ENCODE measurements at places on chromosomes 1 and 21. TPM values are rescaled to one million over a fixed set of nuclear protein-coding genes. Genes with fewer than 3 reads are reported as not detected.

- peaks cover 42% of the 10 kb centered on the region for H3K4me1 ChIP-seq
- no peak for DNase-seq
- peak overlapping the region; percentile 32 for H3K4me3 ChIP-seq
Observed at GRCh38 chr1:198700396-198700795, 61.6 kb downstream of the PTPRC start.

DNA sequence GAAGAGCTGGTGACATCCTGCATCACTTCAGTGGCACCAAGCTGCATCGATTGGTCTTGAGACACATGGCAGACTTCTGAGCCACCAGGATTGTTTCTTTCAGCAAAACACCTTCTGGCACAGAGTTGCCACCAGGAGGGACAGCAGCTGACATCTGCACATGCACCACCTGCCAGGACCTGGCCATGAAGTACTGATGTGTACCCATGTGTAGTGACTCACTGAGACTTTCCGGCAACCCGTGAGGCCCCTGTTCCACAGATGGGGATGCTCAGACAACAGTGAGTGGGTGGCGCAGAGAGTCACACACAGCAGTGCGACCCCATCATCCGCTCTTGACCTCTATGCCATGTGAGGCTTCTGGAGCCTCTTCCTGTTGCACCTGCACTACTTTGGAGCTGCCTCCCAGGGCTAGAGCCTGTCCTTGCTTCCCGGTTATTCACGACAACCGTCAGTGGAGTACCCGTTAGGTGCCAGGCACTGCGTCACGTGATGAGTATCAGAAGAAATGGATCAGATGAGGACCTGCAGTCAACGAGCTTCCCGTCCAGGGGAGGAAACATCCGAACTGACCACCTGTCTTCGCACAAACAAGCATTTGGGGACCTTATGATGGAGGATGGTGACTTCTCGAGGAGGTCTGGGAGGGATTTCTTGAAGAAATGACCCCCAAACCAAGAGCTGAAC is 80.5 kb upstream of the VAMP3 start:
- H3K27ac ChIP-seq, result no peak overlapping the region
- H3K36me3 ChIP-seq, result peaks cover 10% of the 10 kb centered on the region
- H3K4me1 ChIP-seq, result no peaks in the 10 kb centered on the region
- DNase-seq, result no peak
- peaks cover 58% of the 10 kb centered on the region for H3K27me3 ChIP-seq
- H3K4me3 ChIP-seq, result no peak overlapping the region

- H3K27me3 ChIP-seq, result no peaks in the 10 kb centered on the region
- H3K27ac ChIP-seq, result no peak overlapping the region
- no peak overlapping the region for H3K4me3 ChIP-seq
- H3K36me3 ChIP-seq, result no peaks in the 10 kb centered on the region
- no peak for DNase-seq
- peaks cover 31% of the 10 kb centered on the region for H3K4me1 ChIP-seq
Observed at GRCh38 chr1:93677729-93678128, 3.9 kb downstream of the BCAR3 start.

DNA sequence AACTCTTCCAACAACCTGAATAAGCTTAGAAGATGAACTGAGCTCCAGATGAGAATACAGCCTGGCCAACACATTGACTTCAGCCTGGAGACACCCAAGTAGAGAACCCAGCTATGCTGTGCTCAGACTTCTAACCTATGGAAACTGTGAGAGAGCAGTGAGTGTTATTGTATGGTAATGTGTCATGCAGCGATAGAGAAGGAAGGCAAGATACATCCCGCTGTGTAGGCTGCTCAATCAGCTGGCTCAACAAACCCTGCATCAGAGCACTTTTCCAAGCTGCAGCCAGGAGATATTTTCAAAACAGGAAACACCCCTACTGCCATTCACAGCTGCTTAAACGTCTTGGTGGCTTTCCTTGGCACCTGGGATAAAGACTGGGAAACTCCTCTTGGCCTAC is 321.3 kb downstream of the SIPA1L2 start:
- H3K27ac ChIP-seq, result no peak overlapping the region
- peaks cover 7% of the 10 kb centered on the region for H3K27me3 ChIP-seq
- no peak for DNase-seq
- H3K4me1 ChIP-seq, result no peaks in the 10 kb centered on the region
- H3K36me3 ChIP-seq, result no peaks in the 10 kb centered on the region

DNA sequence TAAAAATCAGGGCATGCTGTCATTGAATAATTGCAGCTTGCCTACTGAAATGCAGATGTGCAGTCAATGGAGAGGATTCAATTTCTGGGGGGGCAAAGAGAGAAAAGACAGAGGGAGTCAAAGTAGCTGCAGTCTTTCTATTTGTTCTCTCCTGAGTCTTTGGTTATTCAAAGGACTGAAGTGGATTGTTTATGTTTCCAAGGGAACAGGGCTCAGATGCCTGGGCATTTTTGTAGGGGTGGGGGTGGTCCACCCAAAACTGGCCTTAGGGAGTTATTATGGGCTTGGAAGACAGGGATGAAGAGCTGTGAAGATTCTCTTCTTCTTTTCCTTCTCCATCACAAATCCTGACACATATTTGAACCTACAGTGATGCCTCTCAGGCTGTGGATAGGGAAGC is 408.8 kb upstream of the DAB1 start:
- no peaks in the 10 kb centered on the region for H3K4me1 ChIP-seq
- no peak overlapping the region for H3K4me3 ChIP-seq
- no peak for DNase-seq
- peaks cover 16% of the 10 kb centered on the region for H3K27me3 ChIP-seq
- H3K36me3 ChIP-seq, result no peaks in the 10 kb centered on the region

DNA sequence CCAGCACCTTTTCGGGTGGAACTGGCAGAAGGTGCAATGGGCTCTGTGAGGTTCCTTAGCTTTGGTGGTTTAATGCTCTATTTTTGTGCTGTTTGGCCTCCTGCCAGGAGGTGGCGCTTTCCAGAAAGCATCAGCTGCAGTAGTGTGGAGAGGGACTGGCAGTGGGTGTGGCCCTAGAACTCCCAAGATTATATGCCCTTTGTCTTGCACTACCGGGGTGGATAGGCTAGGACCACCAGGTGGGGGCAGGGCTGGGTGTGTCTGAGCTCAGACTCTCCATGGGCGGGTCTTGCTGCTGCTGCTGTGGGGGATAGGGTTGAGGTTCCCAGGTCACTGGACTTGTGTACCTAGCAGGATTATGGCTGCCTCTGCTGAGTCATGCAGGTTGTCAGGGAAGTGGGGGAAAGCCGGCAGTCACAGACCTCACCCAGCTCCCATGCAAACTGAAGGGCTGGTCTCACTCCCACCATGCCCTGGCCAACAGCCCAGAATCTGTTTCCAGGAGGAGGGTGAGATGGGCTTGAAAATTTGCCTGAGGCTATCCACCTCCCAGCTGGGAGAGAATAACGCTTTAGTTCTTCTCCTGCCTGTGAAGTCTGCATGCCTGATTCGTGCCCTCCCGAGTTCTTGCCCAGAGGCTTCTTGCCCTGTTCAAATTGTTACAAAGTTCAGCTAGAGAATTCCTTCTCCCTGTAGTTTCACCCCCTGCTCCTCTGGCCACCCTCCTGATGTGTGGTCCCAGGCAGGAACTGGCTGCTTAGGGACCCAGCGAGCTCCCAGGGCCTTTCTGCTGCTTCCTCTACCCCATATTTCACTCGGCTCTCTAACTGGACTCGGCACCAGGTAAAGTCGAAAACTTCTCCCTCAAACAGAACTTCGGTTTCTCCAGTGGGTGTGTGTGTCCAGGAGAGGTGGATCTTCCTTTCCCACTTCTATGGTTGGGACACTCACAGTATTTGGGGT is 76.5 kb upstream of the BTG3 start:
- H3K27me3 ChIP-seq, result peaks cover 5% of the 10 kb centered on the region
- H3K36me3 ChIP-seq, result no peaks in the 10 kb centered on the region
- H3K4me3 ChIP-seq, result no peak overlapping the region
- peaks cover 3% of the 10 kb centered on the region for H3K4me1 ChIP-seq
- no peak overlapping the region for H3K27ac ChIP-seq

DNA sequence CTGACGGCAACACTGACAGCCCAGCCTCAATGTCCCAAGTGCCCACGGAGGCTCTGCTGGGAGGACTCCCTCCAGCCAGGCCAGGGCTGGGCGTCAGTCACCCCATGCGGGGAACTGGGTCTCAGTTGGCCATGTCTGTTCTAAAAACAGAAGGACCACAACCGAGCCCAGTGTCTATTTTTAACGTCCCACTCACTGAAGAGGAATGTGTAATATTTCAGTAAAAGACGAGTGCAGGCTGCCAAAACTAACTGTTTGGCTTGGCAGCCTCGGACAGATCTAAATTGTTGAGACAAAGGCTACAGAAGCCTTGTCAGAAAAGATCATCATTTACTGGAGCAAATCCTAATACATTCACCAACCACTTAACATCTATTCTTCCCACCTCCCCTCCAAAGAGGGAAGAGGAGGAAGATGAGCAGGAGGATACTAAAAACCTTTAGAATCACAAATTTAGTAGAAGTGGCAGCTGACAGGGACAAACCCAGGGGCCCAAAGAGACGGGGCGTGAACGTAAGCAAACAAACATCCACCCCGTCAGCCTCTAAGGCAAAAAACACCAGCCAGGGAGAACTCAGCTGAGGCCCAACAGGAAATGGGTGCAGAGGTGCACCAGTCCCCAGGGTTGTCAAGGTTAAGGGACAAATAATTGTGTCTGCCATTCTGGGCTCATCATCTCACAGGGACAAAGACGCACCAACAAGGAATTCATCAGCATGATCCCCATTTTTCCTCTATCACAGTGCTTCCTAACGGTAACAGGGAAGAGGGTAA is 18.7 kb downstream of the C1orf198 start:
- H3K27ac ChIP-seq, result no peak overlapping the region
- H3K4me1 ChIP-seq, result no peaks in the 10 kb centered on the region
- DNase-seq, result no peak
- H3K27me3 ChIP-seq, result no peaks in the 10 kb centered on the region
- no peak overlapping the region for H3K4me3 ChIP-seq

DNA sequence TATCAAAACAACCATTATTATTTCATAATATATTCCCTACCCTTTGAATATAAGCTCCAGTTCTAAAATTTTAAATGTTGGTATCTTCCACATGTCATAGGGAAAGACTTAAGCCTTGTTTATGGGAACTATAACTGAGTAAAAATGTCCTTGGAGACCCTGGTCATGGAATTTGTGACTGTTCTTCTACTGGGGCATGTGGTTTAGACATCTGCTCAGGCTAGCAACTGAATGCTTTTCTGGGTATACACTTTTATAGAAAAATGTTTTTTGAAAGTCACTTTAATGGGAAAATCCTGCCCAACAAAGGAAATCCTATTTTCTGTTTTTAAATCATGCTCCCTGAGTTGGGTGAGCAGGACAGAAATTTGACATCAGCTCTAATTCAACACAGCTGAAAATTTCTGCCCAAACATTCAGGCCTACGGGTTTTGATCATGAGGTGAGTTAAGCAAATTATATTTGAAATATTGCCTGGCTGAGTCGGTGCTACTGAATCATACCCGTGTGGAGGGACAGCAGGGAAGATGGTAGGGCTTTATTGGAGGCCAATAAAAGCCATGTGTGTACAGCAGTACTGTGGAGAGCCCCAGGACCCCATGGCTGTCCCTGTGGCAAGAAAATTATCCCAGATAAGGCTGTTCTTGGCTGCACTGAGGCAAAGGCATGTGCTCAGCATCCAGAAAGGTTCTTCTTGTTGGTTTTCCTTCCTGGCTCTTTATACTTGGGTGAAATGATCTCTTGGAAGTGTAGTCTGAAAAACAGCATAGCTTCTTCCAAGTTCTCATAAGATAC is 391.8 kb downstream of the DISC1 start:
- H3K27me3 ChIP-seq, result no peaks in the 10 kb centered on the region
- no peaks in the 10 kb centered on the region for H3K4me1 ChIP-seq
- no peak for DNase-seq
- no peak overlapping the region for H3K4me3 ChIP-seq

DNA sequence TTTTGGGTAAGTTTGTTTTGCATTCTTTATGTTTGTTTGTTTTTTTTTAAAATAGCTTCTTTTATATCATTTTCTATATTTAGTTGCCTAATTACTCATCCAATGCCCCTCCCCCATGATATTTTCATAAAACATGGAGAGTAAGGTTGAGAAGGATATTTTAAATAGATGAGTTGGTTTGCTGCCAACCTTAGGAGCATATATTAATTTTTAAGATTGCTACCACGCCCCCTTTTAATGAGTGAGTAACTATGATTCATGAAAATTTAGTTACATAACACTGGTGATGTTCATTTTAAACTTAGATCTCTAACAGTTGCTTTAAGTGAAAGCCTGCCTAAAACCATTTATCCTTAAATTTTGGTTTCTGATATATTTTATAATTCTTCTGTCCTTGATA is 18.7 kb downstream of the TMEM50A start:
- H3K27ac ChIP-seq, result no peak overlapping the region
- no peaks in the 10 kb centered on the region for H3K27me3 ChIP-seq
- H3K4me3 ChIP-seq, result no peak overlapping the region
- peaks cover 18% of the 10 kb centered on the region for H3K36me3 ChIP-seq
- peaks cover 7% of the 10 kb centered on the region for H3K4me1 ChIP-seq

DNA sequence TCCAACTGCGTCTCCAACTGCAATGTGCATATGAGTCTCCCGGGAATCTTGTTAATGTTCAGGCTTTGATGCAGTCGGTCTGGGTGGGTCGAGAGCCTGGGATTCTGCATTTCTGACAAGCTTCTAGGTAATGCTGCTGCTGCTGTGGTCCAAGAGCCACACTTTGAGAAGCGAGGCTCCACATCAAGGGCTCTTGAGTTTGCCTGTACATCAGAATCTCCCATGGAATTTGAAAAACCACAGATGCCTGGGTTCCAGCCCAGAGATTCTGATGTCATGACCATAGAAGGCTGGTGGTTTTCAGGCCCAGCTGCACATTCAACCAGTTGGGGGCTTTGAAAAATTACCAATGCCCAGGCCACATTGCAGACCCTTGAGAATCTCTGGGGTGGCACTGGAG is 93.9 kb upstream of the TARDBP start:
- H3K4me1 ChIP-seq, result peaks cover 13% of the 10 kb centered on the region
- no peak for DNase-seq
- H3K27ac ChIP-seq, result peak overlapping the region; percentile 76
- no peak overlapping the region for H3K4me3 ChIP-seq
- H3K27me3 ChIP-seq, result peaks cover 11% of the 10 kb centered on the region

- no peak overlapping the region for H3K27ac ChIP-seq
- H3K4me1 ChIP-seq, result no peaks in the 10 kb centered on the region
- H3K27me3 ChIP-seq, result no peaks in the 10 kb centered on the region
- H3K36me3 ChIP-seq, result no peaks in the 10 kb centered on the region
- DNase-seq, result no peak
- no peak overlapping the region for H3K4me3 ChIP-seq
Observed at GRCh38 chr1:192973988-192974387, 85.2 kb downstream of the UCHL5 start.

- DNase-seq, result no peak
- no peaks in the 10 kb centered on the region for H3K4me1 ChIP-seq
- H3K4me3 ChIP-seq, result no peak overlapping the region
- no peaks in the 10 kb centered on the region for H3K27me3 ChIP-seq
- peaks cover 47% of the 10 kb centered on the region for H3K36me3 ChIP-seq
Observed at GRCh38 chr1:119160409-119160808, 20.0 kb upstream of the WARS2 start.

GRCh38 chr1:230242326-230242725 is 175.3 kb downstream of the GALNT2 start:
- peaks cover 32% of the 10 kb centered on the region for H3K36me3 ChIP-seq
- no peak overlapping the region for H3K27ac ChIP-seq
- no peak overlapping the region for H3K4me3 ChIP-seq
- H3K4me1 ChIP-seq, result peaks cover 3% of the 10 kb centered on the region

The HOOK1 gene
- 12.1 TPM for polyA plus RNA-seq

The ZNF683 gene
- polyA plus RNA-seq, result not detected

The PPM1J gene
- polyA plus RNA-seq, result 3.0 TPM

The TPTE gene
- polyA plus RNA-seq, result not detected

Measured in naive B cell (primary cell).